NCI-H774 (cell line): ENCODE measurements at places on chromosomes 7 and 10.

- DNase-seq, result no peak
Observed at GRCh38 chr10:33802566-33802965, 468.1 kb upstream of the NRP1 start.

GRCh38 chr10:26169466-26169865, 47.1 kb upstream of the GAD2 start:
- no peak for DNase-seq

DNA sequence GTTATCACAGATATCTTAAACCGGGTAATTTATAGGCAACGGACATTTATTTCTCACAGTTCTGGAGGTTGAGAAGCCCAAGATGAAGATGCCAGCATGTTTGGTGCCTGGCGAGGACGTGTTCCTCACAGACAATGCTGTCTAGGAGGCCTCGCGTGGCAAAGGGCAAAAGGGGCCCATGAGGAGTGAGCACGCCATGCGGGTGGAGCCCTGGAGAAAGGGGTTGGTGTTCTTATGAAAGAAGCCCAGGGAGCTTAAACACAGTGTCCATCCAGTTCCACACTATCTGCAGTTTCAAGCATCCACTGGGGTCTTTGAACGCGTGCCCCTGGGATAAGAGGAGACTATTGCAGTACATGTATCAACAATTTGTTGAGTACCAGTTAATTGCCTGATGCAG, 51.4 kb downstream of the CXCL12 start:
- no peak for DNase-seq

GRCh38 chr10:106175760-106176377, 988.6 kb downstream of the SORCS1 start:
- no peak for DNase-seq

- no peak for DNase-seq
Observed at GRCh38 chr7:155477476-155477875, 19.5 kb downstream of the EN2 start.

DNA sequence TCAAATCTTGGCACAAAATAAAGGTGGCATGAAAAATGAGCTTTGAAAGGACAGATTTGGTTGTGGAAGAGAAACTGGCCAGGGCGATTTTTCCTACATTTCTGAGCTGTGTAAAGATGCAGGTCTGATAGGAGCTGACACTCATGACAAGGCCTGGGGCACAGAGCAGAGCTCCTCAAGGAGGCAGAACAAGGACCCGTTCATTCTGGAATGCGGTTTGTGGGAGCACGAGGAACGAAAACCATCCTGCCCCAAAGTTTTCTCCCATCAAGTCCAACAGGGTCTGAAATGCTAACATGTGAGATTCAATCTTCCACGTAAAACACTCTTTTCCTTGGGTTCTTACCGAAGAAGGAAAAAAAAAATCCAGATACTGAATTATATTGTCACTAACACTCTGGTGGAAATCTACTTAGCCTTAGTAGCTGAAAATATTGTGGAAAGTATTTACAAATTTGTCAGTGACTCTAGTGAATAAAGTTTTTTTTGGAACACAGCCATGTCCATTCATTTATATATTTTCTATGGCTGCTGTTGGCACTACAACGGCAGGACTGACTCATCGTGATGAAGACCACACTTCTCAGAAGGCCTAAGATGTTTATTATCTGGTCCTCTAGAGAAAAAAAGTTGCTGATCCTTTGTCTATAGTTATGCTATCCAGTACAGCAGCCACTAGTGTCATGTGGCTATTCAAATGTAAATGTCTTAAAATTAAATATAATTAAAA, 215.7 kb downstream of the BAMBI start:
- no peak for DNase-seq

- no peak for DNase-seq
Observed at GRCh38 chr10:122487174-122487765, 25.9 kb downstream of the HTRA1 start.

GRCh38 chr7:29314148-29314547, 119.6 kb downstream of the CHN2 start:
- DNase-seq, result no peak

DNA sequence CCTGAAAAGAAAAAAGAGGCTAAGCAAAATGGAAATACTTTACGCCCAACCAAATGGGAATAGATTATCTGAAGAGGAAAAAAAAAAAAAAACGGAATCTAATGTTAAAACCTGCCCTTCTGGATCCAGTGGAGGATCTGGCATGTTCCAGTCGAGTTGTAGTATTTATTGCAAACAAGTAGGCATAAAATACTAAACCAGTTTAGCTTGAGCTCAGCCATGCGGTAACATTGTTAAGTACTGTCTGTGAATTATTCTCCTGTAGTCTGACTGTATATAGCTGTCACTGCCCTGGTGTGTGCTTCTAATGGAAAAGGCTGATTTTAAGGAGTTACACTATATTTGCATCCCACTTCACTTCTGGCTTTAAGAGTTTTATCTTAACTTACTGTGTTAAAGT, 40.3 kb downstream of the CELF2 start:
- no peak for DNase-seq

- DNase-seq, result no peak
Observed at GRCh38 chr10:29028486-29028885, 260.4 kb upstream of the LYZL1 start.

- DNase-seq, result no peak
Observed at GRCh38 chr10:45612741-45613140, 59.8 kb downstream of the ZFAND4 start.

DNA sequence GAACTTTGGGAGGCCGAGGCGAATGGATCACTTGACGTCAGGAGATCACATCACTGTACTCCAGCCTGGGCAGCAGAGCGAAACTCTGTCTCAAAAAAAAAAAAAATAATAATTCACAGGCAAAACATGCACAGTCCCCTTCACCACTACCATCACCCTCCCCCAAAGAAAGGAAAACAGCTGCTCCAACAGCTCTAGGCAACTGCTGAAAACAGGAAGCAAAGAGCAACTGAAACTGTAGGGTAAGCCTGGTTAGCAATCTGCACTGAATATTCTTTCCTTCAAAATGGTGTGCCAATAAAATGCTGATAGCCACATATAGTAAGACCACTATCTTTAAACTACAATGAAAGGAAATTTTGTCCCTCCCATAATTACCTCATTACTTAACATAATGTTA, 11.8 kb downstream of the NT5C2 start:
- no peak for DNase-seq

DNA sequence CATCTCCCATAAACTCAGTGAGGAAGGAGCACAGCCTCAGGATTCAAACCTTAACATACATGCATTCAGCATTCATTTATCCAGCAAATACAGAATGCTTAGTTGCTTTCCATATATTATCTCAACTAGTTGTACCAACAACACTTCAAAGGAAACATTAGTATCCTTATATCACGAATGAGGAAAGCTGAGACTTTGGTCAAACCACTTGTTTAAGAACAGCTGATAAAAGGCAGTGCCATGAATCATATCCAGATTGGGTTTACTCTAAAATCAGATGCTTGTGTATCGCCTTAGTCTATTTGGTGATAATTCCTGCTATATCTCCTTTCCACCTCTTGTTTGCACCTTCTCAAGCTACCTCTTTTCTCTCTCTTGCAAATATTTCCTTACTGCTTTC, 1.9 kb upstream of the CPED1 start:
- DNase-seq, result no peak

DNA sequence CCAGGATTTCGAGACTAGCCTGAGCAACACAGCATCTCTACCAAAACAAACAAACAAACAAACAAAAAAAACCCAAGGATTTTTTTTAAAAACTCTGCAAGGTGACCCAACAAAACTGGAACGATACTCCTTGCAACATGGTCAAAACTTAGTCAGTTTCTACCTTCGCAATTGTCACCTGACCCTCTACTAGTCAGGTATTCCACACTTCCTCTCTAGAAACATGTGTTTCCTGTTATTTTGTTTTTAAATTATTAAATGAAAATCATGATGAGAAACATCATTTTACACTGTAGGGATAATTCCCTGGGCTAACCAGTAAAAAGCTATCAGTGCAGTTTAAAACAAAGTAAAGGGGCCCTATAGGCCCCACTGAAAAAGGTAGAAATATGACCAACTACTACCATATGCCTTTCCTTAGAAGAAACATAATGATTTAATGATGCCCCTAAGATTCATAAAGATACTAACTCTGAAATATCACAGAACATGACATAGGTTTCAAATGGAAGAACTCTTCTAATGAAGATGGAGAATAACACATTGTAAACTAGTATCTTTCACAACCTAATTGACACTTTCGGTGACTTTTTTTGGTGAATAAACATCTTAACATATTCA, 8.7 kb downstream of the BRAF start:
- DNase-seq, result no peak

GRCh38 chr7:103805346-103805745, 184.1 kb downstream of the RELN start:
- DNase-seq, result no peak
